ENCODE measurements at places on chromosomes 7 and 10.
A peak's percentile ranks its signal among the peaks of the same experiment; 100 is the strongest.

DNA sequence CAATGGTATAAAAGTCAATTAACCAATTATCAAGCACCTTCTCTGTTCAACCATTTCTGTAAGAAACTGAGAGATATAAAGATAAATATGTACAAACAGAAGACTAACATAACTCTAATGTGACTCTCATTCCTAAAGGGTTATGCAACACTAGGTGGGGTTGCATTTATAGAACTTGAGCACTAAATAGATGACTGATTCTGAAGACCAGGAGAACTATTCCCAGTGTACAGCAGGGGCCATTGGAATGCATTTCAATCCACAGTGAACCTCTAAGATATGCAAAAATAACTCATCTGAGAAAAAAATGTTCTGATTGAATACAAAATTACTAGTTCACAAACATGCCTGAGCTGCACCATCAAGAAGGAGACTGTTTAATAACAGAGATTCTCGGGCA is 341.2 kb upstream of the STEAP1 start:
- no peak for DNase-seq

- peak; percentile 23 for DNase-seq
These were observed 538 bp downstream of the TFAM start for GRCh38 chr10:58385784-58386112.

GRCh38 chr10:1290071-1290471 is 233.9 kb downstream of the WDR37 start:
- DNase-seq = no peak

DNA sequence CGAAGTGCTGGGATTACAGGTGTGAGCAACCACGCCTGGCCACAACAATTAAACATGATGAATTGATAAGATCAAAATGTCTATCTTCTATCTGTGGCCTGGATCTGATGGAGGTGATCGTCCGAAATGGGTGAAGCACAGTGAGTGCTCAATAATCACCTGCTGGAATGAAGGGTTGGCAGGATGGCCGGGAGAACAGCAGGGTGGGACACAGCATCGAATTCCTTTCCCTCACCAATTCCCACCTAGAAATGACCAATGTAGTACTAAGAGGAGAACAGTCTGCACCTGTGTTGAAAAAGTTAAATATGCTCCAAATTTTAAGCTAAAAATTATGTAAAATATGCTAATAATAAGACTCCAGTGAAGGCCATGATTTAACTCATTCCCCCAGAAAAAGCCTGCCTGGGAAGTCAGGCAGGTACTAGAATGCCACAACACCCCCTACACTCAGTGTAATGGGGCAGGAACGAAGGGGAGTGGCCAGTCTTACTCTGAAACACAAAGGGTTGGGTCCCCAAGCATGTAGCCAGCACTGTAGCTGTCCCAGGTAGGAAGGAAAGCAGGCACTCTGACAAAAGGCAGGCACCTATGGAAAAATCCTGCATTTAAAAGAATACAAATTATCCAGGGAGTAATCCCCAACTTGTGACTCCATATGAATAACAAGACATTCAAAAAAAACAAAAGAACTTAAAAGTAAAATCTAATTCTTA is 110.3 kb downstream of the VPS41 start:
- no peak for DNase-seq

DNA sequence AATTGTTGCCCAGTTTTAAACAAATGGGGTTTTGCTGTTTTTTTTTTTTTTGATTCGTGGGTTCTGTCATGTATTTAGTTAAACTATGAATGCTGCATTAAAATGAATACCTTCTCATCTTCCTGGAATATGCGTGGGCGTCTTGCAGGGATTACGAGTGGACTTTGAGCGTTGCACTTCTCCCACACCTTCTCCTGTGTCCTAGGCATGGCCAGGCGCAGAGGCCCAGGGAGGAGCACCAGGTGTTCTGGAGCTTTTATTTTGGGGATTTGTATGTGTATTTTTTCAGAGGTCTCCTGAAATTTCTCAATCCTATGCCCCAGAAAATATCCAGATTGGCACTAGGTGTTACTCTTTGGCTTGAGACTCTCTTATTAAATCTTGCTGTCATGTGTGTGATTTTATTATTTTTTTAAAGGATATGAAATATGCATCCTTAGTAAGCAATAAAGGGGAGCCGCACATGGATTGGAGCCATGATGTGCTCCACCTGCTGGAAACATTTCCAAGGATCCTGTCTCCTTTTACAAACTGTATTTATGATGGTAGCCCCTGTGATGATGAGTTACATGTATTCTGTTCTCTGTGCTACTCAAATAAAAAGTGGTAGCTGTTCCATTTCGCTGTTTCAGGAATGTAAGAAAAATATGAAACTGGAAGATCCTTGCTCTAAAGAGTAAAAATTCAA is 482.2 kb upstream of the KLF6 start:
- DNase-seq = no peak

DNA sequence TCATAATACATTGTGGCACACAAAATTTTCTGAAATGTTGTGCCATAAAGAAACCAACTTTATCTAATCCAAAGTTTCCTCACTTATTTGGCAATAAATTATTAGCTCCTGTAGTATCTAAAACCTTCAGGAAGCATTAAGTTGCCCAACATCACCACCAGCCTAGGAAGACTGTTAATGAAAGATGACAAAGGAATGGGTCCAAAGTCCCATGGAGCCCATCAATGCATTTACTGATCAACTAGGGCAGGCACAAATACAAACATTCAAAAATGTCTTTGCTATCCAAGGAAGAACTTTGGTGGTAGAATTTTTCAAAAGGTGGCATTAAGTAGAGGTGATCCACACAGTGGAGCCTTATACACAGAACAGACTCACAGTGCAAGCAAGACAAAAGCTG is 4.5 kb downstream of the GRB10 start:
- DNase-seq = no peak

- DNase-seq = peak; percentile 78
These were observed 25.2 kb downstream of the TMEM270 start for GRCh38 chr7:73885975-73886798.

DNA sequence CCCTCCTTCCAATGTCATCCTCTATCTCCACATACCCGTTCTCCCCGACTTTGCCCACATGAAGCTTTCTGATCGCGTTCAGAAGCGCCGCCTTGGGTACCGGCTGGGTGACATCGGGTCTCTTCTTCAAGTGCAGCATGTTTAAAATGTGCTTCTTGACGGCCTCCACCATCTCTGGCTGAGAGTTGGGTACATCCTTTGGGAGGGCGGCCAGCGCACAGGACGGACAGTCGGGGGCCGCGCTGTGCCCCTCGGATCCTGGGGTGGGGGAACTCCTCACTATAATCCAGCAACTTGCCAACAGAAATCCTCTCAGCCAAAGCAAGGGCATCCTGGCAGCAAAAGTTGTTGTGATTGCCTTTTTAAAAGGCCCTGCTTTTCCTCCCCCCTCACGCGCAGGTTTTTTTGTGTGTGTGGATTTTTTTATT is 2.8 kb downstream of the INHBA start:
- DNase-seq = no peak

DNA sequence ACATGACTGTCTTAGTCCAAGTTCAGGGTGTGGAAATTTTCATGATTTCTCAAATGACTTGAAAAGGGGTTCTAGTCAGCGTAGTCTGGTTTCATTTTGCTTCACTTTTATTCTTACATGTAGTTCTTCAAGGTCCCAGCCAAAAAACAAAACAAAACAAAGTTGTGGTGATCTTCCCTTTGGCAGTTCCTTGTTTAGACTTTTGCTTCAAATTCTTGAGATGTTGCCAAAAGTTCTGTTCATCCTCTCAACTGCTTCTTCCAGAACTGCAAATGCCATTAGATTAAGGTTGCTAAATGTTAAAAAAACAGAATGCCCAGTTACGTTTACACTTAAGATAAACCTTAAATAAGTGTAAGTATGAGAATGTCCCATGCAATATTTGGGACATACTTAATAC is 370.8 kb upstream of the LRRTM3 start:
- no peak for DNase-seq

DNA sequence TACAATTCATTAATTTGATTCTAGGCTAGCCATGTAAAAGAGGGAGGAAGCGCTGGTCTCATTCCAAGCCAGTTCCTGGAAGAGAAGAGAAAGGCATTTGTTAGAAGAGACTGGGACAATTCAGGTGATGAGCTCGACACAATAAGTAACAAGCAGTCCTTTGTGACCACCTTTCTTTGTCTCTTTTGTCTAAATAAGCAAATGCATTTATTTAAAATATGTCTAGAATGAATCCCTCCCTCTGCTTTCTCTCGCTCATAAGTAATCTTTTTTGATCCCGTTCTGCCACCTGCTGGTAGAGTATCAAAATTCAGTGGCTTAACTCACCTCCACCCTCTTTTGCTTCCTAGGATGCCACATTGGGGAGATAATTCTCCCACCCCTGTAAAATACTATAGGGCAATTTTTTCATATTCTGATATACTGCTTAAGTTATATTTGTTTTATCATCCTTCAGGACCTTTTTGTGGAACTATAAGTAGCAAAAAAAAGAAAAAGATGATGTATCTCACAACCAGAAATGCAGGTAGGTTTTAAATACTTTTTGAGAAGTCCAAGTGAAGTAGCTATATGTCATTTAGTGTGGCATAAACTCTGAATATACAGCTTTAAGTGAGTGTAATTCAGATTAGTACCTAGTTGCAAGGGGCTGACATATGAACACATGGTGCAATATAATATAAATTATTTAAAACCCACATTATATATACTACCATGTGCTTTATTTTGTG is 91.5 kb downstream of the GSDME start:
- DNase-seq = peak; percentile 64

DNA sequence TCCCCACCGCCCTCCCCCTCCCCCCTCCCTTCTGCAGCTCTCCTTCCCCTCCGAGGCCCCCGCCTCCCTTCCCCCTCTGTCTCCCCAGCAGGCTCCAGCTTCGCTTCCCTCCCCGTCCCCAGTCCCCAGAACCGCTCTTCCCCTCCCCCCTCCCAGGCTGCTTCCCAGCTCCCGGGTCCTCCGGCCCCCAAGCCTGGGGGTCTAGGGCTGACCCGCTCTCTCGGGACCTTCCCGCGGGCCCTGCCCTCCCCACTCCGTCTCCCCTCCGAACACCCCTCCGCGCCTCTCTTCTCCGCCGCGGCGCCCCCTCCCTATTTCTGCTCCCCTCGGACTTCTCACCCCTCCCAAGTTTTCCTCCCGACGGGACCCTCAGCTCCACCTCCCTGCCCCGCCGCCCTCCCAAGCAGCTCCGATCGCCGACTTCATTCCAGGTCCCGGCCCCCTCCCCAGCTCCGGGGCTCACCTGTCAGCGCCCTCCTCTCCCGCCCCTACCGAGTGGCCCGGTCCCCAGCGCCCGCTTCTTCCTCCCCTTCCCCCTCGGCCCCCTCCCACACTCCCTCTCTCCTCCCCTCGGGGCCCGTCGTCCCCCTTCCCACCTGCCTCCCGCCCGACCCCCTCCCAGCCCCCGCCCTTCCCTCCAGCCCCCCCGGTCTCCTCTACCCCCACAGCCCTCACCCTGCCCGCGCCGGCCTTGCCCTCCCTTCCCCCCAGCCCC is 990 bp downstream of the ZNF467 start:
- no peak for DNase-seq

- no peak for DNase-seq
These were observed 74.2 kb downstream of the NOC3L start for GRCh38 chr10:94288361-94289101.

DNA sequence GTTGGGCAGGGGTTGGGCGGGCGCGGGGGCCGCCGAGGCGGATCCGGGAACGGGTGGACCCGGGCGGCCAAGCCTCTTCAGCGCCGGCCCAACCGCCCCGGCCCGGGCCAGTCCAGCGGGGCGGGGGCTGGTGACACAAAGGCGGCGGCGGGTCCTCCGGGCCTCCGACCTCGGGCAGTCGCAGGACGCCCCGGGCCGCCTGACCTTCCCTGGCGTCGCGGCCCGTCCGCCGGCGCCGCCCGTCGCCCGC is 54.2 kb downstream of the METTL2B start:
- DNase-seq = no peak

DNA sequence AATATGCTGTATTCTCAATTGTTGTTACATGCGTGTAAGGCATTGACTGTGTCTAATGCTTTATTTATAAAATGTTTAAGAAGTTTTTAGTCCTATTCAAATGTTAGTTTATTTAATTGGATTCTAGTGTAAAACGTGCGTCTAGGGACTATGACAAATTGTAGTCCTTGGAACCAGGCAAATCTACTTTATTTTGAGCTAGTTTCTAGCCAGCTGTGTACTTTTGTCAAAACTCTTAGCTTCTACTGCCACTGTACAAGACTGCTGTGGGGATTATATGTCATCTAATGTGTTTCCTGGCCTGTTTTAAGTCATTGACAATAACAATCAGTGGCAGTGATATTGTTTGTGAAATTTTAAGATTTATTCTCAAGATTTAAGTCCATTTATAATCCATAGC is 220.5 kb upstream of the SEMA3D start:
- no peak for DNase-seq

DNA sequence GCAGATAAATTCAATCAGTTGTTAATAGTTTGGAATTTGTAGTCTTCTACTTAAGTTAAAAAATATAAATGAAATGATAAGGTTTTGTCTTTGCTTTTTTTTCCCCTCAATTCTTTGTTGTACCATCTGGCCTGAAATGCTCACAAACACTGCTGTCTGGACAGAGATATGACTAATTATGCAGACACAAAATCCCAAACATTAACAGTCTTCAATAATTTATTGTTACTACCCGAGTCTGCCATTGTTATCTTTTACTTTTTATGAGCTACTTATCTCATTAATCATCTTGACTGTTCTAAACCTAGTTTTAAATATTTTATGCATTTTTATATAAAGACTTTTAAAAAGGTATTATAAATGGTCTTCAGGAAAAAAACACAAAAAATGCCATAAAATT is 64.7 kb upstream of the THSD7A start:
- DNase-seq = no peak

DNA sequence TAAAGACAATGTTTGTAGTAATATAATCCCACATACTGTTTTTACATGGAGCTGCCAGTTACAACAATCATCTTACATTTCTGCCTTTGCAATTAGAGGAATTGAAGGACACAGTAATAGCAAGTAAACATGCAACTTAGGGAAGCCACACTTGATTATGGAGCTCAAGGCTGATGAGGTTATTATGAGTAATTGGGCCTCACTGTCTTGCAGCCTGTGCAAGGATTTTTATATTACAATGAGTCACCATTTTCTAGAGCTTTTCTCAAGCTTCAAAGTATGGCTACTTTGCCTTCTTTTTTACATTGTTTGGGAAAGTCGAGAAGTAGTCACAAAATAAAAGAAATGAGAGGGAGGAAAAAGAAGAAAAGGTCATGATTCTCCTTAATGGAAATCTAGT is 226.4 kb downstream of the KIAA1217 start:
- DNase-seq = peak; percentile 70

- DNase-seq = peak; percentile 84
These were observed 100.0 kb upstream of the EGR2 start for GRCh38 chr10:62916141-62916603.

- no peak for DNase-seq
These were observed 14.5 kb downstream of the NUDT5 start for GRCh38 chr10:12181065-12181775.
